ENCODE measurements at places on chromosomes 4 and X.

GRCh38 chr4:1361431-1361830, 14.4 kb downstream of the UVSSA start:
- DNase-seq, result peak; percentile 12

GRCh38 chrX:102808336-102808735, 87.8 kb downstream of the GPRASP3 start:
- DNase-seq, result no peak

GRCh38 chr4:99645638-99646037, 12.0 kb downstream of the C4orf54 start:
- DNase-seq, result no peak

DNA sequence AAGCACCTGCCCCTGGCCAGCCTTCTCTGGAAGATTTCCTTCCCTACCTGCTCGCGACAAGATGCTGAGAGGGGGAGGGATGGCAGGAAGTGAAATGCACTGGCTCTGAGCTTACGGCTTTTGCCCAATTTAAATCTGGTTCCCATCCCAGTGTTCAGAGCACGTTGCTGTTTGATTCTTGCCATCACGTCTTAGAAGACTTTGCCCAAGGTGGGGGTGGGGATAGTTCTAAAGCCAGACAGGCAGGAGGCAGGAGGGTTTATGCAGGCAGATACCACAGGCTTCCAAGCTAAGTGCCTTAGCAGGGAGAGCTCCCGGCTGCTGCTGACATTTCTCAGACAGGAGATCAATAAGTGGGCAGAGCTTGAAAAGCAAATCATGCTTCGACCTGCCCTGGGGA, 393.9 kb downstream of the MID1IP1 start:
- peak; percentile 35 for DNase-seq

All from NCI-H1105 treated with DMSO at 0.1 percent for 48 hours (cell line).